ENCODE measurements at places on chromosomes 6 and 20.

DNA sequence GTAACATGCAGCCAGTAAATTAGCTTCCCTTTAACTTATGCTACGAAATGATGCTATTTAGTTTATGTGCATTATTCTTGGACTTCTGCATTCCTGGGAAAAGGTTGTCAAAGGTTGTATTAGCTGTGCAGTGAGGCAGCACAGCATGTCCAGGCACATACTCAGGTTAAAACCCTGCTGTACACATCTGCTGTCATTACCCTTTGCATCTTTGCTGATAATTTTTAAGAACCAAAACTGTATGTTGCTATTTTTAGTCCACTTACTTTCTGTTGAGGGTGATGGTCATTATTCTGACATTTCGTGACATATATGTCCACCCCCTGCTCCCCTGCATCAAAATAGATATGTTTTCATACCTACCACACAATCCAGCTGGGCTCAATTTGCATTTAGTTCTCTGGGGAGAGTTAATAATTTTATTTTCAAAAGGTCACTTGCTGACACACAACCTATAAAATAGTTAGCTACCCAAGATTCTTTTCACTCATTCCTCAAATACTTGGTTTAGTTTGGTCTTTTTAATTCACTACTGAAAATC is 142.5 kb upstream of the SPACA1 start:
- DNase-seq: no peak

GRCh38 chr6:107173779-107174178 is 58.5 kb upstream of the BEND3 start:
- no peak for DNase-seq

- no peak for DNase-seq
Measured at GRCh38 chr6:134534708-134535149, 216.8 kb upstream of the SGK1 start.

DNA sequence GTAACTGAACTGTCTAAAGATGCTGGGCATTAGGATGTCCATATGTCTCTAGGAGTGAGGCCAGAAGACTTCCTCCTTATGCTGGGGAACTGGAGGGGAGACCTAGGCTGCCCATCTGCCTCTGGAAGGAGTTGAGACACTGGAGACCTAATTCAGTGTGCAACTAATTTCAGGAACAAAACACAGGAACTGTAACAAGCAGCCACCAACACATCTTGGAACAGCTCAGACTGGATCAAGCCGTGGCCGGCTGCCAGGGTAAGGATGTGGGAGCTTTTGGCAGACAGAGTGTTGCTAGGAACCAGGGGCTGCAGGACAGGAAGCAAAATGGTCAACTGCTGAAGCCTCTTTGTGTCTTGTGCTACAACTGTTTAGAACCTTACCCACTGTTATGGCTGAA is 16.4 kb upstream of the MAS1 start:
- no peak for DNase-seq
